ENCODE measurements at places on chromosomes 7 and 10.

DNA sequence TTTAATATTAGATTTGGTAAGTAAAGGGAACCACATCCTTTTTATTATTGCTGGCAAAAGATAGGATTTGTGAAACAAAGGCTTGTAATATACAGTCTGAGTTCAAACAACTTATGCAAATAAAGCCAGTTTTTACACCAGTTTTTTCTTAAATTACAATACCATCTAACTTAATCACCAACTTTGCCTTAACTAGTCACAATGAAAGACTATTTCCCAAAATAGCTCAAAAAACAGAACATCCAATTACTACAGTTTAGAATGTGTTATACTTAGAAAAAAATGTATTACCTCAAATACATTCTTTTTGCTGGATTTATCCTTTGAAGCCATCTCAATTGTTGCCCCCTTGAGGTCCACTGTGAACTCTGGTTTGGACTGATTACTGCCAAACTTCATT lies 108.5 kb downstream of the ARHGAP12 start:
- no peak for DNase-seq

GRCh38 chr7:64888901-64889685 lies 14.0 kb upstream of the ZNF273 start:
- no peak for DNase-seq

- no peak for DNase-seq
Measured at GRCh38 chr10:69338547-69339450, 60.5 kb downstream of the HK1 start.

GRCh38 chr10:314871-315270 lies 179.6 kb downstream of the ZMYND11 start:
- no peak for DNase-seq

GRCh38 chr7:95951997-95952795 lies 179.8 kb downstream of the DYNC1I1 start:
- DNase-seq = no peak

- DNase-seq = no peak
Measured at GRCh38 chr7:88539518-88539917, 220.0 kb upstream of the ZNF804B start.

DNA sequence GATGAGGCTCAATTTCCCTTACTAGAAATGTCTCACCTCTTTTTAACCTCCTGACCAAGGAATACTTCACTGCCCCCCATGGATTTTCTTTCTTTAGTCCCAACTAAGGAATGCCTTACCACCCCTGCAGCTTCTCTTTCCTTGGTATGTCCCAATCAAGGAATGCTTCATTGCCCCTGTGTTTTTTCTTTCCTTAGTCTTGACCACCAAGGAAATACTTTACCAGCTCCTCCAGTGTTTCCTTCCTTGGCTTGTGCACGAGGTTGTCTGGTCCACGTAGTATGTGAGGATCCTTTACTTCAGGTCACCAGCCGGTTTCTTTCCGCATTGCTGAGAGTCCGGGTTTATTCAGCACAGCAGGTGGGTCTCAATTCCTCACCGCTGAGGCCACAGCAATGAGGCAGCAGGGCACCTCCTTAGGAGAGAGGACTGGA lies 59.3 kb downstream of the CYP2C9 start:
- no peak for DNase-seq

- DNase-seq = peak; percentile 66
Measured at GRCh38 chr10:96588060-96588554, 1.3 kb upstream of the TM9SF3 start.

- DNase-seq = no peak
Measured at GRCh38 chr10:112716924-112717413, 233.1 kb upstream of the TCF7L2 start.

GRCh38 chr7:134368851-134369544 lies 52.3 kb upstream of the SLC35B4 start:
- DNase-seq = no peak

- no peak for DNase-seq
Measured at GRCh38 chr7:7207876-7208275, 25.5 kb downstream of the C1GALT1 start.

DNA sequence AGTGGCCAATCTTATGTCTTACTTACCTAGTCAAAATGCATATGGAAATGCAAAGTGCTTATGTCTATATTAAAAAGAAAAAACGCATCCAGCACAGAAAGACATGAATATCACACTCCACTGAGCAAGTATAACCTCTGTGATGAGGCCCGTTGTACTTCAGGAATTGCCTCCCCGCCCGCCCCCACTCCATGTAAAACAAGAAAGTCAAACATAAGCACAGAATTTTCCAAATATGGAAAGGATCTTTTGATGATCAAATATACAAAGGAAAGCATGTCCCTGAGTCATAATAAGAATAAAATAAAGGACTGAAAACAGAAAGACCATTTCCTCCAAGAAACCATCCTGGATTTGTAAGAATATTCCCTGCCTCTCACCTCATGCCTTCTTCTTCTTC lies 229.1 kb downstream of the BAMBI start:
- DNase-seq = no peak

- no peak for DNase-seq
Measured at GRCh38 chr7:82335001-82335400, 108.6 kb downstream of the CACNA2D1 start.

- DNase-seq = peak; percentile 90
Measured at GRCh38 chr7:135714534-135715009, 13.4 kb downstream of the SLC13A4 start.

All from ACHN (cell line).